ENCODE measurements at places on chromosomes 5 and 9.

DNA sequence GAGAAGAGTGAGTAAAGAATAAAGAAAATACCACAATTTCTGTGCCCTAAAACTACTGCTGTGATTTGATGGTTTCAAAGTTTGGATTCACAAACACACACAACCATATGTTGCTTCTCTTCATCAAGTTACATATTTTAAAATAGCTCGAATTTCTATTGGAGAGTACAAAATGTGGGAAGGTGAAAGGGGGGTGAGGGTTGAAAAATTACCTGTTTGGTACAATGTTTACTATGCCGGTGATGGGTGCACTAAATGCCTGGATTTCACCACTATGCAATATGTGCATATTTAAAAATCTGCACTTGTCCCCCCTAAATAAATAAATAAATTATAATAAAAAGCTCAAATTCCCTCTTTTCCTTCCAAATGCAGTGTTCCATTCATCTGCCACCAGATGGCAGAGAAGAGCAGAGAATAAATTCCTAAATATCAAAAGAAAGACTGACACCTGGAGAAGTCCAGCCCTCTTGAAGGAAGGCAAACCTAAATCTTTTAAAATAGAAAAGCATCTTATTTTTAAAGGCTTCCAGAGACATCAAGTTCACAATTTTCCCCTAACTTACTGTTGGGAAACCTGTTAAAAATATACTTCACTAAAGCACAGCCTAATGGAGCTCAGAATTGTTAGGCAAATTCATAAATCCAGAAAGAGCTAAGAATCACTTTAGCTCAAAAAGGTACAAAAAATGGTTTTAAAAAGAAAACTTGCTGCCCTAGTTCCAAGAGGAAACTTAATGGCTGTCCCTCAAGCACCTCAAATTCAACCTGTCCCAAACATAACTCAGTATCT lies 24.8 kb upstream of the HNRNPA0 start:
- DNase-seq = peak; percentile 73

DNA sequence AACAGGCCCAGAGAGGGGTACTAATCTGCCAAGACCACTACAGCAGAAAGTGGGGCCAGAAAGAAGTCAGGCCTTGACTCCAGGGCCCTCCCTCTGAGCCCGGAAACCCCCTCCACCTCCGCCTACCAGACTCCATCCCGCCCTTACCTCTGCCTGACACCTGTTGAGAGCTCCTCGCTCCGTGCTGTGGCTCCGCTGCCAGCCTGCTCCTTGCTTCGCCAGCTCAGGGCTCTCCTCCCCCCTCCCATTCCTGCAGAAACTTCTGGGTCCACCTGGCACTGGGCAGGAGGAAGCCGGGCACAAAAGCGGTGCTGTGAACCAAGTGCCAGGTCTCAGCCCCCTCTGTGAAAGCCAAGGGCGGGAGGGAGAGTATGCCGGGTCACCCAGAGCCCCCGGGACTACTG lies 6.4 kb upstream of the ST6GALNAC6 start:
- DNase-seq = no peak

DNA sequence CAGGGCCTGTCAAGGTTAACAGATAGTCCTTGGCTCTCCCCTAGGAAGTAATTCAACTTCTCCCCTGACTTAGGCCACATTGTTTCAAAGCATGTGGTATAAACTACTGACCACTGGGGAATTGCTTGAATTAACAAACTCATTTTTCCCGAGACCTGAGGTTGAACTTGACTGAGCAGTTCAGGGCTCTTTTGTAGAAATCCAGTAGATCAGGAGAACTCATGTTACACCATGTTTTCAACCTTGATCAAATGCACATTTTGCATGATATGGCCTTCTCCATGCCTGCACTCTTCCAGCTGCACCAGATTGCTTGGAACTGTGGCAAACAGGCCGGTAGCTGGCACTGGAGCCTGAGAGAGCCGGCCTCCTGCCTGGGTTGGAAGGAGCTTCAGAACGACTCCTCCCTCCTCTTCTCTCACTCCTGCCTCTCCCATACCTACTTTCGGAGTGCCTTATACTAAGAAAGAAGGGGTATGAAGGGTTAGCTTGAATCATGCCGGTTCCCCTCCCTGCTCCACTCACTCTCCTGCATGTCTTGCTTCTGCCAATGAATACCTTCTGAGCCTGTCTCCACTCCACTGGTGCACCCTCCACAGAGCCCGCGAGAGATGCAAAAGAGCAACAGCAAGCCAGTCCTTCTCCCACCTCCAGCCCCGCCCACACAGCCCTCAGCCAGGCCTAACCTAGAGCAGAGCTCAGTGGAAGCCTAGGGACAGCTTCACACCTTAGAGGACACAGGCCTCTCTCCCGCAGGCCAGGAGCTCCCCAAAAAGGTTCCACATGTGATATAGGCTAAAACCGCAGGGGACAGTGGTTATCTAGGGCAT lies 159.4 kb downstream of the MACROH2A1 start:
- DNase-seq = no peak

DNA sequence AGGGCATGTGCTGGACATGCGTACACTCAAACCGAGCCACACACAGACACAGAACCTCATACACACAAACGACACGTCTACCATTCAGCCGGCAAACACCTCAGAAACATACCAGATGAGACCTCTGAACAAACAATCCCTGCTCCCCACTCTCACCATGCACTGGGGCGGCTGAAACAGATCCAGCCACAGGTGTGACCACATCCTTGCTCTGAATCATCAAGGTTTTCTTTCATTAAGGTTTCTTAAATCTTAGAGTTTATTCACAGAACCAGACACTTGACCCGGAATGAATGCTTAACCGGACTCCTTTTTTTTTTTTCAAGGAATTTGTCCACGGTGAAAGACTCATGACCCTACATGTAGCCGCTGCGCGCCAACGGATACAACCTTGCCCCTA lies 26.2 kb downstream of the TERT start:
- no peak for DNase-seq

- DNase-seq = no peak
Measured at GRCh38 chr5:117065161-117065560, 490.5 kb upstream of the SEMA6A start.

DNA sequence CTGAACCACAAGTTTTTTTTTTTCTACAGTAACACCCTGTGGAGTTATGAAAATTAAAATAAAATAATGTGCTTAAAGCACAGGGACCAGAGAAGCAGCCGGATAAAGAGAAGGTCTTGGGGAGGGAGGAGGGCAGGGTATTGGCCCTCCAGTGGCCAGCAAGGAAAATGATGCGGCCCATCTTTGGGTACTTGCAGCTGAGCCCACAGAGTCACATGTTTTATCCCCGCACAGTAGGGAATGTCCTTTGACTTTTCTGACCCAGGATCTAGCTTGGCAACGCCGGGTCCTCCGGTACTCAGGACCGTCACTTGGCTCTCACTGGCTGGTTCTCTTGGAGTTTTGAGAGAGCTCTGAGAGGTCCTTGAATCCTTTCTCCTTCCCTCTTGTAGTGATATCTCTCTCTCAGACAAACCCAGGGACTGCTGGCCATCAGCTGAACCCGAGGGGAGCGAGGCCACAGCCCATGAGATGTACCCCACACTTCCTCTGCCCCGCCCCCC lies 35.3 kb upstream of the HSPA9 start:
- peak; percentile 51 for DNase-seq

DNA sequence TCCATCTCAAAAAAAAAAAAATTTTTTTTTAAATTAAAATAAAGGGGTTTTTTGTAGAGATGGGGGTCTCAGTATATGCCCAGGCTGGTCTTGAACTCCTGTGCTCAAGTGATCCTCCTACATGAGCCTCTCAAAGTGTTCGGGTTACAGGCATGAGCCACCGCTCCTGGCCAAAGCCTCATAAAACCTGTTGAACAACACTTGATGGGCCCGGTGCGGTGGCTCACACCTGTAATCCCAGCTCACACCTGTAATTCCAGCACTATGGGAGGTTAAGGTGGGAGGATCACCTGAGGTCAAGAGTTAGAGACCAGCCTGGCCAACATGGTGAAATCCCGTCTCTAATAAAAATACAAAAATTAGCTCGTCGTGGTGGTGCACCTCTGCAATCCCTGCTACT lies 7.7 kb upstream of the NPM1 start:
- DNase-seq = no peak

DNA sequence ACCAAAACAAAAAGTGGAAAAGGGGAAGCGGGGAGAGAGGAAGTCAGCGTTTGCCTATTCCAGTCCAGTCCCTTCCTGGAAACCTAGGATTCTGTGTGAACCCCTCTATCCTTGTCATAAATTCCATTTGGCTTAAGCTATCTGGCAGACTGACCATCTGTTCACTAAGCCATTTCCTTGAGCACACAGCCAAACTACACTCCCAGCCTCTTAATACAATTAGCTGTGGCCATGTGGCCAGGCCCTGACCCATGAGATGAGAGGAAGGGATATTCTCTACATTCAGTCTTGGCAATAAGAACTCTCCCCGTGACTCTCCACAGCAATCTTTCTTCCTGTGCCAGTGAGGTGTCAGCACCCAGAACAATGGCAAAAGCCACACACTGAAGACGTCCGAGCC lies 424.8 kb downstream of the TLE1 start:
- no peak for DNase-seq

GRCh38 chr5:141637123-141637766 lies 448 bp downstream of the RELL2 start:
- peak; percentile 59 for DNase-seq

DNA sequence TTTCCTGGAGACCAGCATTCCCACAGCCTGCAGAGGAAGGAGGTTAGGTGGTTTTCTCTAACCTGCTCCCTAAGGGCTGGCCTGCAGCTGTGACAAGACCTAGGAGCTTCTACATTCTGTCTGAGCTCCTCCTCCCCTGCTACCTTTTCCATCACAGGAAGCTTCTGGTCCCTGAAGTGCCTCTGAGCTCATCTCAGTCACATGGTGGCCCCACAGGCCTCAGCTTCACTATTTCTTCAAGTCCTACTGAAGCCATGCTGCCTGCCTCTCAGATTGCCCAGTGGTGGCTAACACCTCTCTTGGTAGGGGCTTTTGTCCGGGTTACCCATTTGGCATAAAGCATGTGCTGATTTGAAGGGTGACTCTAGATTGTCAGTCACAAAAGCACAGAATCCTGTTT lies 259.4 kb downstream of the CRB2 start:
- peak; percentile 8 for DNase-seq
